ENCODE measurements at places on chromosomes 6 and 20. TPM values are rescaled to one million over a fixed set of nuclear protein-coding genes. Genes with fewer than 3 reads are reported as not detected.

The KCNK5 gene
- total RNA-seq, result 25.9 TPM

The SAMD5 gene
- total RNA-seq, result not detected

The CLDN20 gene
- not detected for total RNA-seq

The CTNNBL1 gene
- 74.9 TPM for total RNA-seq

The SPATS1 gene
- total RNA-seq, result not detected

The C20orf173 gene
- not detected for total RNA-seq

The TRIM31 gene
- total RNA-seq, result not detected

The CST7 gene
- total RNA-seq, result 48.5 TPM

The NHSL1 gene
- 0.18 TPM for total RNA-seq

The CASS4 gene
- total RNA-seq, result 3.5 TPM

The ZNF337 gene
- 16.6 TPM for total RNA-seq

The PPP1R3G gene
- total RNA-seq, result 0.14 TPM

The MYBL2 gene
- total RNA-seq, result 96.4 TPM

The RSPH4A gene
- 0.11 TPM for total RNA-seq

The PHACTR3 gene
- not detected for total RNA-seq

The SOX18 gene
- total RNA-seq, result not detected

The AIF1 gene
- 240 TPM for total RNA-seq

The FAXC gene
- total RNA-seq, result not detected
